Pancreas (tissue), 10 donors: ENCODE measurements at places on chromosomes 16 and 17.
A peak's percentile ranks its signal among the peaks of the same experiment; 100 is the strongest.

DNA sequence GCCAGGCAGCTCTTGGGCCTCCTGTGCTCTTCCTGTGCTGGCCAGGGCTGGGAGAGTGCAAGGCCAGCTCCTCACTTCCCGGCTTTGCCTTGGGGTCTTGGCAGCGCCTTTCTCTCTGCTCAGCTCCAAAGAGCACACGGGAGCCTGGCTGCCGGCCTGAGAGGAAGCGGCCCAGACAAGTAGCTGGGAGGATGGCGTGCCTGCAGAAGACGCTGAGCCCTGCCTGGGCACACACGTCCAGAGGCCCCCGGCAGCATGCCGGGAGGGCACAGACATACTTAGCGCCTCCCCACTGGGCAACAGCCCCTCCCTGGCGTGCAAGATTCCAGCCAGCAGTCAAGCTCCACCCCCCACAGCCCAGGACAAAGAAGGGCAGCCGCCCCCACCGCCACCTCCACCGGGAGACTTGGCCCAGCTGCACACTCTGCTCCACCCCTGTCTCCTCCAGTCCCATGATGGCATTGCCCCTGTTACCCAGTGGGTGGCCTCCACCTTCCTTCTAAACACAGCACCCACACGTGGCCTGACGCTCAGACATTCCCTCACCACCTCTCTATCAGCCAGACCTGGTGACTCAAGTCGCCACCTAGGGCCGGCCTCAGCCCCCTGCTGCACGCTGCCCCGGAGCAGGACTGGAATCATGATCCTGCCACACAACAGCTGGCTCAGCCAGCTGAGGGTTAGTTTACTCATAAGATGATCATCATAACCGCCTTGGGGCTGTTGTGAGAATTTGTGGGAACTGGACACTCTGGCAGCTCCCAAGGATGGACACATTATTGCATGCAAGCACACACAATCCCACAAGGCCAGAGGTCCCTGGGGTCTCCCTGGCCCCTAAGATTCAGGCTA lies 12.4 kb downstream of the SGCA start:
- peak; percentile 81 for DNase-seq

DNA sequence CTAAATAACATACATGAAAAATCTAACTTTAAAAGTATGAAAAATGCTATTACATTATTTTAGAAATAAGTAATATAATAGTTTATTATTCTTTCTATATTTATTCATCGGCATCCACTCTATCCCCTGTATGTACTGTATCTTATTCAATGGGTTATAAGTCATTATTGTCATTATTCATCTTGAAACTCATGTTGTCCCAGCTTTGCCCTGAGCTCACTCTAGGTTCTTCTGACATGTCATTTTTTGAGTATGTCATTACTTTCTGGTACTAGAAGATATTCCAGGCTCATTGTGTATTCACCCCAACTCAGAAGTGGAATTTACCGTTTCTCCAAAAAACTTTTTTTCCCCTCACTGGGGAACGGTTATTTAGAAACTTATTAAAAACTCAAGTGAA lies 53.0 kb upstream of the MNT start:
- no peak for DNase-seq

DNA sequence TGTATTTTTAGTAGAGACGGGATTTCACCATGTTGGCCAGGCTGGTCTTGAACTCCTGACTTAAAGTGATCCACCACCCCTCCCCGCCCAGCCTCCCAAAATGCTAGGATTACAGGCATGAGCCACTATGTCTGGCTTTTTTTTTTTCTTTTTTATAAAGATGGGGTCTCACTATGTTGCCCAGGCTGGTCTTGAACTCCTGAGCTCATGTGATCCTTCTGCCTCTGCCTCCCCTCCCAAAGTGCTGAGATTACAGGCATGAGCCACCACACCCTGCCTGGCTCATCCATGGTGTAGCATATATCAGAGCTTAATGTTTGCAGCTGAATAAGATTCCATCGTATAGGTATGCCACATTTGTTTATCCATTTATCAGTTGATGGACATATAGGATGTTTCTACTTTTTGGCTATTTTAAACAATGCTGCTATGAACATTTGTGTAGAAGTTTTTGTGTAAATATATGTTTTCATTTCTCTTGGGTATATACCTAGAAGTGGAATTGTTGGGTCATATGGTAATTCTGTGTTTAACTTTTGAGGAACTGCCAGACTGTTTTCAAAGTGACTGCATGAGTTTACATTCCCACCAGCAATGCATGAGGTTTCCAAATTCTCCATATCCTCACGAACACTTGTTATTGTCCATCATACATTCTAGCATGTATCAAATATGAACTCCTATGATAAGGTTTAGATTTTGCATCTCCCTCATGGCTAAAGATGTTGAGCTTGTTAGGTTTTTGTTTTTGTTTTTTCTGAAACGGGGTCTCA lies 55.7 kb upstream of the HAS3 start:
- peak; percentile 19 for DNase-seq

GRCh38 chr17:10683853-10684252 lies 13.5 kb downstream of the SCO1 start:
- no peak for DNase-seq

DNA sequence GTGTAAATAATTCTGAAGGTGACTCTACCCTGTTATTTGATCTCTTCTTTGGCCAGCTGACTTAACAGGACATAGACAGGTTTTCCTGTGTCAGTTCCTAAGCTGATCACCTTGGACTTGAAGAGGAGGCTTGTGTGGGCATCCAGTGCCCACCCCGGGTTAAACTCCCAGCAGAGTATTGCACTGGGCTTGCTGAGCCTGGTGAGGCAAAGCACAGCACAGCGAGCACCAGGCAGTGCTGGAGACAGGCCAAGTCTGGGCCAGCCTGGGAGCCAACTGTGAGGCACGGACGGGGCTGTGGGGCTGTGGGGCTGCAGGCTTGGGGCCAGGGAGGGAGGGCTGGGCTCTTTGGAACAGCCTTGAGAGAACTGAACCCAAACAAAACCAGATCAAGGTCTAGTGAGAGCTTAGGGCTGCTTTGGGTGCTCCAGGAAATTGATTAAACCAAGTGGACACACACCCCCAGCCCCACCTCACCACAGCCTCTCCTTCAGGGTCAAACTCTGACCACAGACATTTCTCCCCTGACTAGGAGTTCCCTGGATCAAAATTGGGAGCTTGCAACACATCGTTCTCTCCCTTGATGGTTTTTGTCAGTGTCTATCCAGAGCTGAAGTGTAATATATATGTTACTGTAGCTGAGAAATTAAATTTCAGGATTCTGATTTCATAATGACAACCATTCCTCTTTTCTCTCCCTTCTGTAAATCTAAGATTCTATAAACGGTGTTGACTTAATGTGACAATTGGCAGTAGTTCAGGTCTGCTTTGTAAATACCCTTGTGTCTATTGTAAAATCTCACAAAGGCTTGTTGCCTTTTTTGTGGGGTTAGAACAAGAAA lies 5.1 kb downstream of the STH start:
- peak; percentile 97 for DNase-seq

DNA sequence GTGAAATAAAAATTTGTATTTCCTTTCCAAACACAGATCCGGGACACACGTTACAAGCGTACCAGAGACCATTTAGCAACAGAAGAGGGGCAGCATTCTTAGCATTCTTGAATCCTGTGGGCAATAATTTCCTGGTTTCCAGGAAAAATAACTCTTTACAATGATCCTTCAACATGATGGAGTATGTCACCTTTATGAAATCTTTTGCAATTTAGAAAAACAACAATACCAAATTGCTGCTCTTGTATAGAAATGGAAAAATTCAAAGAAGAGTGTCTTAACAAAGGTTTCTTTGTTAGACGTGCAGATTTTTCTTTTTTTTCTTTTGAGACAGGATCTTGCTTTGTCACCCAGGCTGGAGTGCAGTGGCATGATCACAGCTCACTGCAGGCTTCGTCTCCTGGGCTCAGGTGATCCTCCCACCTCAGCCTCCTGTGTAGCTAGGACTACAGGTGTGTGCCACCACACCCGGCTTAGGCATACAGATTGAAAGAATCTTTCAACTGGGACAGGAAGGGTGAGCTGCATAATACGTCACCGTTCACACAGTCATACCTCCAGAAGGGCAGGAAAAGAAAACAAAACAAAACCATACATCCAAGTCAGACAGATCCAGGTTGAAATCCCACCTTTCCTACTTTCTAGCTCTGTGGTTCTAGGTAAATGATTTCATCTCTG lies 10.8 kb upstream of the GCSH start:
- no peak for DNase-seq

GRCh38 chr17:42255445-42255844 lies 20.7 kb downstream of the STAT5B start:
- no peak for DNase-seq

- peak; percentile 77 for DNase-seq
These were observed at the start of gene RARA for GRCh38 chr17:40309031-40309948. Gene RARA, plus strand, starts transcription at chr17:40309180. Its CDS starts 22,039 bp downstream, at chr17:40331219.
